ENCODE measurements at places on chromosomes 3 and 15.

DNA sequence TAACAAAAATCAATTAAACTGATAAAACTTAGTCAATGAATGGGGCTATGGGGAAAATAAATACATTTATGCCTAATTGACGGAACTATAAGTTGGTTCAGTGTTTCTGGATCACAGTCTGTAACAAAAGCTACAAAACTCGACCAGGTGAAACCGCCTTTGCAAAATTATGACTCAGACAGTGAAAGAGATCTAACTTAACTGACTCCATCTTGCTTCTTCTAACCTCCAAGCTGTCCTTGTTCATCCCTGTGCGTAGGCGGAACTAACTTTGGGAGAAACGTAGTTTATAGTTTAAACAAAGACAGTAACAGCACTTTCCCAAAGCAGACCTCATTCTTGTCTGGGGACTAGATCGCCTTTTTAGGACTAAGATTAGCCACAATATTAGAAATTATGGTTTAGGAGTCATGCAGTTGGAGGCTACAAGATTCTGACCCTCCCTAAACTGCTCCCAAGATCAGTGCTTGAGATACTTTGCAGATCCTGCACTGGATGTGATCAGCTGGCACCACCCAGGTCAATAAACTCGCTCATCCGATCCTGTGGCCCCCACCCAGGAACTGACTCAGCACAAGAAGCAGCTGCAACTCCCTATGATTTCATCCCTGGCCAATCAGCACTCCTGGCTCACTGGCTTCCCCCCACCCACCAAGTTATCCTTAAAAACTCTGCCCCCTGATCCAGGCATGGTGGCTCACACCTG, 7.2 kb upstream of the MFGE8 start:
- DNase-seq, result peak; percentile 70

DNA sequence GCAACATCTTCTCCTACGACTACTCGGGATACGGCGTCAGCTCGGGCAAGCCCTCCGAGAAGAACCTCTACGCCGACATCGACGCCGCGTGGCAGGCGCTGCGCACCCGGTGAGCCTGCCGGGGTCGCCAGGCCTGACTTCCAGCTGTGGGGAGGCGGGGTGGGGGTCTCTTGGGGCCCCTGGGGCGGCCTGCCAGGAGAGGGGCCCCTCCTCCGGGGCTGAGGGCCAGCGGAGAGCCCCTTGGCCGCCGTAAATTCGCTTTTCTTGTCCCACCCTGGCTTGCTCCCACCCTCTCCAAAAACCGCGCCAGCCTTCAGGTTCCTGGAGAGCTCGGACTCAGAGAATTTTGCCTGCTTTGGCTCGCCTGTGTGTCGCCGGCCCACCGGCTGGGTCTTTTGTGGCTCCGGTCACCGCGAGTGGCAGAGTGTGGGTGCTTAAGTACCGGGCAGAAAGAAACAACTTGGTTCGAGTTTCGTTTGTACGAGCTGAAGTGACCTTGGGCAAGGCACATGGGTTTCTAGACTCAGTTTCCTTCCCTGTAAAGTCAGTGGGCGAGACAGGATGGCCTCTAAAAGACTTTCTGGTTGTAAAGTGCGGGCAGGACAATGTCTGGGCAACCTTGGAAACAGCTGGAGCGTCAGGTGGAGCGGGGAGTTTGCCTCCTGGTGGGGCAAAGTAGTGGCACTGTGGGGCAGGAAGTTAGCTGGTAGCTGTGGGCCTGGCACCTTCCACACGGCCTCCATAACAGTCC, 976 bp downstream of the ABHD17C start:
- DNase-seq, result no peak

GRCh38 chr3:105480768-105481167, 114.1 kb downstream of the ALCAM start:
- DNase-seq, result no peak

GRCh38 chr15:92772626-92773244, 117.2 kb upstream of the FAM174B start:
- DNase-seq, result no peak

DNA sequence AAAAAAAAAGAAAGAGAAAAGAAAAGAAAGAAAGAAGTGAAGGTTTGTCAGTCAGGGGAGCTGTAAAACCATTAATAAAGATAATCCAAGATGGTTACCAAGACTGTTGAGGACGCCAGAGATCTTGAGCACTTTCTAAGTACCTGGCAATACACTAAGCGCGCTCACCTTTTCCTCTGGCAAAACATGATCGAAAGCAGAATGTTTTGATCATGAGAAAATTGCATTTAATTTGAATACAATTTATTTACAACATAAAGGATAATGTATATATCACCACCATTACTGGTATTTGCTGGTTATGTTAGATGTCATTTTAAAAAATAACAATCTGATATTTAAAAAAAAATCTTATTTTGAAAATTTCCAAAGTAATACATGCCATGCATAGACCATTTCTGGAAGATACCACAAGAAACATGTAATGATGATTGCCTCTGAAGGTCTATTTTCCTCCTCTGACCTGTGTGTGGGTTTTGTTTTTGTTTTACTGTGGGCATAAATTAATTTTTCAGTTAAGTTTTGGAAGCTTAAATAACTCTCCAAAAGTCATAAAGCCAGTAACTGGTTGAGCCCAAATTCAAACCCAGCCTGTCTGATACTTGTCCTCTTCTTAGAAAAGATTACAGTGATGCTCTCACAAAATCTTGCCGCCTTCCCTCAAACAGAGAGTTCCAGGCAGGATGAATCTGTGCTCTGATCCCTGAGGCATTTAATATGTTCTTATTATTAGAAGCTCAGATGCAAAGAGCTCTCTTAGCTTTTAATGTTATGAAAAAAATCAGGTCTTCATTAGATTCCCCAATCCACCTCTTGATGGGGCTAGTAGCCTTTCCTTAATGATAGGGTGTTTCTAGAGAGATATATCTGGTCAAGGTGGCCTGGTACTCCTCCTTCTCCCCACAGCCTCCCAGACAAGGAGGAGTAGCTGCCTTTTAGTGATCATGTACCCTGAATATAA, 2.0 kb downstream of the B2M start:
- peak; percentile 40 for DNase-seq

- DNase-seq, result no peak
These were observed 74.8 kb upstream of the WDR72 start for GRCh38 chr15:53834214-53834613.

DNA sequence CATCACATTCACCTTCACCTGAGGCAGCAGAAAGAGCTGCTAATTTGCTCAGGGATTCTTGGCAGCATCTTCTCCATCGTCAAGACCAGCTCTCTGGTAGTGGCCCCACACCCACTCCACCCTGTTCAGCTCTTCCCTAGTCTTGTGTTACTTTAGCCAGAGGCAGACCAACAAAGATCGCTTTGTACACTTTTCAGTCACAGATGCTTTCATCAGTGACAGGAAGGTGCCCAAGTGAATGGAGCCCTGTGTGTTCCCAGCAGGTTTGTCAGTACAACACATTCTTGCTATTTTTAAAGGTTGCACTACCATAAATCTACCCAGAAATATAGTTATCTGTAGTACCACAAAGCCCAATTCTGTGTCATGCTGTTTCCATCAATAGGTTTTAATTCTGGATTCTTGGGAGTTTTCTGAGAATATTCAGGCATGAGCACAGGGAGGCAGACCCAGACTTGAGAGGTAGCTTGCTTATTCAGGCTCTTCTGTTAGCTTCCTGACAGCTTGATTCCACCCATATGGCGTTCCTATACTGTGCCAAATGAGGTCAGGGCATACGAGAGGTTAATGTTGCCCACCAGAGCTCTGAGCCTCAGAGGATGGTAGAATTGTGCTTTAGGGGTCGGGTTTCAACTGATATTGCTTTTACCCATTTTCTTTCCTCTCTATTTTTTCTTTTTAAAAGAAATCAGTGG, 109.8 kb upstream of the MANF start:
- no peak for DNase-seq

DNA sequence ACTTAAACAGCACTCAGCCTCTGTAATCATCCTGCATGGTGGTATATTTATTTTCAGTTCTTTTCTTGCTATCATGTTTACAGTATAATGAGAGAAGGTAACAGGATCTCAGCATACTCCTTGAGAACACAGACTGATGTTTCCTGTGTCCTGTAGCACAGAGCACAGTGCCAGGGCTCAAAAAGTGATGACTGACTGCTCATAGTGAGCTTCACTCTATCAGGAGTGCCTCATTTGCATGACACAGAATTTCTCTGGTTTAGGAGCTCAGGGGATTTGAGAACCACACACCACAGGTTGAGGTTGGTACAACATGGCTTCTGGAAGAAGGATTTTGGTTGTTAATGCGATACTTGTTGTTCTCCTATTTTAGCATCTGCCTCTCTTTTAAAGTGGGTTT, 68.5 kb upstream of the SLC2A2 start:
- no peak for DNase-seq

GRCh38 chr3:129017484-129017899, 16.4 kb downstream of the EFCC1 start:
- no peak for DNase-seq

DNA sequence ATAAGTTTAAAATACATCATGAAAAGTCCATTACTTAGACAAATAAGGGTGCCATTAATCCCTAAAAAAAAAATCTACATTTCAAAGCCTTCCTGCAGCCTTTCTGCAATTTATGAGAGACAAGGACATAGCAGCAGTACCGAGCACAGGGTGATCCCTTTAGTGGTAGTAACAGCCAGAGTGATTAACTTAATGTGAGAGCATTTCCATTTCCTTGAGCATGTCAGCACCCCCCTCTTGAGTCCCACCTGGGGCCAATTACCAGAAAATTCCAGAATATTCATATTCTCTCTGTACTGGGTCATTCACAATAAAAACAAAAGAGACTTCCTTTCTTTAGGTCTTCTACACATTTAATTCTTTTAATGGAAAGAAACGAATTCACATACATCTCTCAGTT, 546.9 kb upstream of the CCDC54 start:
- no peak for DNase-seq

DNA sequence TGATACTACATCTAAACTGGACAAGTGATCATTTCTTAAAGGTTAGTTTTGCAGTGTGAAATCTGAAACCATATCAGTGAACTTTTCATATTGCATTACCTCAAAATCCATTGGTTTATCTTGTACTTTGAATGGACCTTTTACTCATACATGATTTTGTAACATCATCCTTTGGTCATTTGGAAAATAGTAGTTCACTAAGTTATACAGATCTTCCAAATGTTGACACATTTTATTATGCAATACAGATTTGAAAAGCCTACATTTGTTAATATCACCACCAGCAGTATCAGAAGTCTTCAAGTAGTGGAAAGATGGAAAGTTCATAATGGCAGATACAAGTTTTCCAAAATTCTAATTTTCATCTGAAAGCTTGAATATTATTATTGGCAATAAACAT, 64.0 kb upstream of the CDV3 start:
- DNase-seq, result no peak

DNA sequence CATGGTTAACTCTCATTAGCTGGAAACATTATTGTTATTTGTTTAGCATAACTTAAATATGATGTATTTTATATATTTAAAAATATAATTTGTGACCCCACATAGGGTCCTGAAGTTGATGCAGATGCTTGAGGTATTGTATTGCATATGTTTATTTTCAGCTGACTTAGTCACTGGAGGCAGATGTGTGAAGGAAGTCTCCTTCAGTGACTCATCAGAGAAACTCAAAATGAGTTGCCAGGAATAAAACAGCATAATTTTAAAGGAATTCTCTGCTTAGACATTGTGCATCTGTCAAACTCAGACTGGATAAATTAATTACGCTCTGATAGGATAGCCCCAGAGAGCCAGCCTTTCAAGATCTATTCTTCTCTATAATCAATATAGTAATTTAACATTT, 7.9 kb upstream of the OR4F6 start:
- DNase-seq, result peak; percentile 76

- no peak for DNase-seq
These were observed 30.9 kb upstream of the MUC13 start for GRCh38 chr3:124965413-124965812.

GRCh38 chr15:72858205-72858604, 74.6 kb upstream of the ADPGK start:
- DNase-seq, result no peak
